ENCODE measurements at places on chromosomes 16 and 17.

- no peak for DNase-seq
These were observed 2.2 kb downstream of the ETV4 start for GRCh38 chr17:43543771-43544575.

DNA sequence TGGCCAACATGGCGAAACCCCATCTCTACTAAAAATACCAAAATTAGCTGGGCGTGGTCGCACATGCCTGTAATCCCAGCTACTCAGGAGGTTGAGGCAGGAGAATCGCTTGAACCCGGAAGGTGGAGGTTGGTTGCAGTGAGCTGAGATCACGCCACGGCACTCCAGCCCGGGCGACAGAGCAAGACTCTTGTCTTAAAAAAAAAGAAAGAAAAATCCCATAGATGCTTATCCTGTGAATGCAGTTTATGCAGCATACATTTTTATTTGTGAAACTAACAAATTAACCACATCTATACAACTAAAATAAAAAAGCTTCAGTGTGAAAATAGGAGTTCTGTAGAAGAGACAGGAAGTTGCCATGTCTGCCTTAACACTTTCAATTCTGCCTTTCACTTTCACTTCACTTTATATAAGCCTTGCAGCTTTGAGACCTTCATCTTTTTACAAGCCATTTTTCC is 7.1 kb downstream of the IGSF6 start:
- DNase-seq: no peak

GRCh38 chr17:18987230-18987610 is 17.3 kb downstream of the FAM83G start:
- no peak for DNase-seq

- no peak for DNase-seq
These were observed 8.9 kb downstream of the MTHFSD start for GRCh38 chr16:86545954-86546637.

DNA sequence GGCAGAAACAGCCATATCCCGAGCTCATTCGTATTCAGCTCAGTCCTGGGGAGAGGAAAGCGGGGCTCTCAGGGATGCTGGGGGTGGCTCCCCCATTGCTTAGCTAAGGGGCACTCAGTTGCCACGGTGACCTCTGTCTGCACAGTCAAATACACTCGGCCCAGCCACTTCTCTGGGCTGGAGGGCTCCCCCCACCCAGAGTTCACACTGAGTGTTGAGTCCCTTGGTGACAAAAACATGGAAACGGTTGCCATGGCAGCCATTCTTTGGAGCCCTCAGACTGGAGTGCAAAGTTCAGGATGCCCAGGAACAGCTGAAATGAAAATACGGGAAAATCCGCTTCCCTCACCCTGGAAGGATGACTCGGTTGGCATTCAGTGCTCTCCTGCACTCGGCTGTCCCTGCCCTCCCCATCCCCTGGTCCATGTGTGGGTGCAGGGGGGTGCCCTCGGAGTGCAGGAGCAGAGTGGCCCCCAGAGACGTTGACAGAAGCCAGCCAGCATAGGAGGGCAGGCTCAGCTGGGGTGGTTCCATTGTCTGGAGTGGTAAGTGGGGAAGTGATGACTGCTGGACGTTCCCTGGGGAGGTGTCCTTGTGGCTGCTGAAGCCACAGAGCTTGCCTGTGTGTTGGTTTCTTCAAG is 216.5 kb downstream of the NTN1 start:
- no peak for DNase-seq

- no peak for DNase-seq
These were observed 25.3 kb upstream of the PVALEF start for GRCh38 chr17:81140018-81140417.

GRCh38 chr16:11005611-11005975 is 61.2 kb downstream of the CLEC16A start:
- no peak for DNase-seq

GRCh38 chr16:24138024-24138423 is 118.1 kb upstream of the CACNG3 start:
- DNase-seq: no peak

Measured in T1000 (cell line).